ENCODE measurements at places on chromosomes 1 and 21.

GRCh38 chr1:219731771-219732170 is 118.9 kb upstream of the ZC3H11B start:
- DNase-seq = no peak

DNA sequence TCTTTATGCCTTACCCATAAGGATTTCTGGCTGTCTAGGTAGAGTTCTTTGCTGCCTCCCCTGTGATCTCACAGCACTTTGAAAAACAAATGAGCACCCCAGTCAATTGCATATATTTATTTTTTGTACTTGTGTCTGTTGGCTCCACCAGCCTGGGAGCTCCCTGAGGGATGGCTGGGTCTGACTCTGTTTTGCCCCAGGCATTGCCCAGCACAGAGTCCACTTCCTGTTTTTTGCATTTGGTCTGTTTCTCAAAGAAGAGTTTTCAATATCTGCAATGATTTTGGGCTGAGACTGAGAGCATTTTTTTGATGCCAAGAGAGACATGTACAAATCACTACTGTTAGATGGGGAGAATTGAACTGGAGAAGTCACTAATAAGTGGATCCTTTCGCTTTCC is 125.0 kb downstream of the FOXD2 start:
- DNase-seq = no peak

DNA sequence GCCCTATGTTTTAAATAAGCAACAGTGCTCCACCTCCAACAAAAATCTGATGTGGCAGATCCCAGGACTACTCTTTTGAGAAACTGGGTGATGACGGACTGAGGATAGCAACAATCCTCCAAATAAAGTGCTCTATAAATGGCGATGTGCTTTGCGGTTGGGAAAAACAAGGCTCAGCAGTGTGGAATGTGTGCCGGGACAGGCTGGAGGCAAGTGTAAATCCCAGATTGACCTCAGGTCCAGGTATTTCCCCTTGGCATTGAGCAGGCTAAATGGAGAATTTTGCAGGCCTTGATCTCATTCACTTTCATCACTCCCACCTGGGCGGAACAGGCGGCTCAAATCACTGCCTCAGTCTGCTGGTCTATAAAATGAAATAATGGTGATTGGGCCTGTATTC is 35.1 kb downstream of the LRRC42 start:
- no peak for DNase-seq

DNA sequence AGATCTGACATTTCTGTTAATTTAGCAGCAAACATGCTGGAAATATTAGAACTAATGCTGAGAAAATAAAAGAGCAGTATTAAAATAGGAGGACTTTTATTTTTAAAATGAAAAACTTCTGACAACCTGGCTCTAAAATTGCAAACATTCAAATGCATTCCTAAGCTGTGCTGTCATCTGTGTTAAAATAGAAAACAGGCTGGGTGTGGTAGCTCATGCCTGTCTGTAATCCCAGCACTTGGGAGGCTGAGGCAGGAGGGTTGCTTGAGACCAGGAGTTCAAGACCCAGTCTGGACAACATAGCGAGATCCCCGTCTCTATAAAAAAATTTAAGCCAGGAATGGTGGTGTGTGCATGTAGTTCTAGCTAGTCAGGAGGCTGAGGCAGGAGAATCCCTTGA is 44.6 kb downstream of the MIGA1 start:
- no peak for DNase-seq

- DNase-seq = no peak
Observed at GRCh38 chr1:228944935-228945371, 209.7 kb downstream of the RHOU start.

- DNase-seq = no peak
Observed at GRCh38 chr1:160811147-160811546, 15.2 kb downstream of the LY9 start.

DNA sequence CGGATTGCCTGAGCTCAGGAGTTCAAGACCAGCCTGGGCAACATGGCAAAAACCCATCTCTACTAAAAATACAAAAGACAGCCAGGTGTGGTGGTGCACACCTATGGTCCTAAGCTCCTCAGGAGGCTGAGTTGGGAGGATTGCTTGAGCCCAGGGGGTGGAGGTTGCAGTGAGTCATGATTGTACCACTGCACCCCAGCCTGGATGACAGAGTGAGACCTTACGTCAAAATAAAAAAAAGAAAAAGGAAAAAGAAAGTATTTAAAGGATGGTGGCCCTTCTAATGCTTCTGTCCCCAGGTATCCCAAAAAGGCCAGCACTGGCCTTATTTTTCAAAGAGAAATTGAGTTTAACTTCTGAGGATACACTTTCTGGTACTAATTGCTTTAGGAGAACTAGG is 1.7 kb downstream of the IKBKE start:
- DNase-seq = no peak

GRCh38 chr1:202662081-202662480 is 48.2 kb downstream of the SYT2 start:
- DNase-seq = no peak

DNA sequence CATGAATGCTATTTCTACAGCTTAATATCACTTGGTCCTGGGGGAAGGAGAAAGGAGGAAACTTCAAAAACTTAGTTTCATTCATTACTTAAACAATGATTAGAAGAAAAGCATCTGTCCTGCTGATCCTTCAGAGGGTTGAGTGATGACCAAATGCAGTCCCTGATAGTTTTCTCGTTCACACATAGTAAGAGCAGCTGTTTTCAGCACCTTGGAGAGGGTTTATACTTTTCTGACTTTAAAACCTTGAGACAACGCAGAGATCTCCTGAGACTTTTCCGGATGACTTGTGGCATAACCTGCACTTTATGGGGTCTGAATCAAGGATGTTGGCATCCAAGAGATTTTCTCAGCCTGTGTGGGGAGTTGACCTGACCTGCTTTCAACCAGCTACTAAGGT is 94.0 kb upstream of the KCND3 start:
- no peak for DNase-seq

DNA sequence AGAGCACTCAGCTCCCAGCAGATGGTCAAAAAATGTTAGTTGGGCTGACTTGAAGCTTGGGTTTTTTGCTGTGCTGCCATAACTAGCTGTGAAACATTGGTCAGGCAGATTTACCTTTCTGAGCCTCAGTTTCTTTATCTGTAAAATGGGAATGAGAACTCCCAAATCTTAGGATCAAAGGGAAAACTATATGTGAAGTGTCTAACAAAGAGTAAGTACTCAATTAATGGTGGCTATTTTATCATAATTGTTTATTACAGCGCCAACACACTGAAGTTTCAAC is 164.2 kb upstream of the POU3F1 start:
- no peak for DNase-seq

GRCh38 chr1:66652556-66652955 is 99.7 kb upstream of the DYNLT5 start:
- DNase-seq = no peak

DNA sequence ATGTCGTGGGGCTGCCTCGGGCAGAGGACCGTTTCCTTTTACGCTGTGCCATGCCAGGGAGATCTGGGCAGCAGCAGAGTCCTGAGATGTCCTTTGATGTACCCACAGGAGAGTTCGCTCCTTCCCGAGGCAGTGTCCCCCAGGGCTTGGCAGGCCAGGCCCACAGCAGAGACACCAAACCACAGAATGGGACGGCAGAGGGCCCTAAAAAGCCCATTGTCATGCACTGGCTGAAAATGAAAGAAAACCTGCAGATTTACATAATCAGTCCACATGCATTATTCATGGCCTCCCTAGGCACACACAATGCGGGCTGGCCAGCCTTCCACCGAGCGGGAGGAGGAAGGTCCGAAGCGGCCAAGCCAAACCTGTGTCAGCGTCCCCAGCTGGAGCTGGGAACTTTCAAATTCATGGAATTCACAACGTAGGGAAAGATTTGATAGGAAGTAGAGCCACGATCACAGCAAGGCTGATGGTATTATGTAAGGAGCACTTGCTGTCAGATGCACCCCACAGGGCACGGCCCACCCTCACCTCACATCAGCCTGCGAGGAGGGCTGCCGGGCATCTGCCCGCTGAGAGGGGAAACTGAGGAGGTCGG is 25.3 kb upstream of the EFHD2 start:
- no peak for DNase-seq

- DNase-seq = no peak
Observed at GRCh38 chr1:216596281-216596862, 126.9 kb downstream of the ESRRG start.

GRCh38 chr1:9111957-9112356 is 16.9 kb downstream of the GPR157 start:
- DNase-seq = no peak

GRCh38 chr1:174266476-174266875 is 107.2 kb downstream of the RABGAP1L start:
- no peak for DNase-seq

DNA sequence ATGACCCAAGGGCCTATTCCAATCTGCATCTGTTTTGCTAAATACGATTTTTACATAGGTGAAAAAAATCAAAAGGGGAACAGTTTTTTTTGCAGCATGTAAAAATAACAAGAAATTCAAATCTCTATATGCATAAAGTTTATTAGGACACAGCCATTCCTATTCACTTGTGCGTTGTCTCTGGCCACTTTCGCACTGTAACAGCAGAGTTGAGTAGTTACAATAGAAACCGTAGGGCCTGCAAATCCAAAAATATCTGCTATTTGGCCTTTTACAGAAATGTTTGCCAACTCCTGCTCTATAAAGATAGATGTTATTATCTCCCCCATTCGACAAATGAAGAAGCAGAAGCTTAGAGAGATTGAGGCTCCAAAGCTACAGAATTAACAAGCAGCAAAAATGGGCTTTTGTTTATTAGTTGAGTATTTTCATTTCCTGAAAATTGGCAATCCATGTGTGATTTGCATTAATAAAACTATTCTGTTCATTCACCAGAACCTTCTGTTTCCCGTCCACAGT is 5.5 kb downstream of the DYNLT5 start:
- DNase-seq = no peak

- DNase-seq = no peak
Observed at GRCh38 chr1:40315795-40316594, 1.1 kb downstream of the COL9A2 start.

GRCh38 chr1:168170564-168171508 is 7.9 kb upstream of the TIPRL start:
- DNase-seq = no peak

DNA sequence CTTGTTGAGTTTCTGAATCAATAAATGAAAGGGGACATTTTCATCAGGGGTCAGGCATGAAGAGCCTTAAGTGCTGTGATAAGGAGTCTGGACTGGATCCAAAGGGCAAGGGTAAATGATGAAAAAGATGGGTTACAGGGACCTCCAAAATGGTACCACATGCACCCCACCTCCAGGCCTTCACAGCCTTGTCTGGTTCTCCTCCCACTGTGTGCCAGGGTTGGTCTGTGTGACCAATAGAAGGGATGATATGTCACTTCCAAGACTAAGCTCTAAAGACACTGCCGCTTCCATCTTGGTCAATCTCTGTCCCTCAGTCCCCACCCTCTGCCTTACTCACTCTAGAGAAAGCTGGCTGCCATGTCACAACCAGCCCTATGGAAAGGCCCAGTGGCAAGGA is 140.6 kb downstream of the ZNF281 start:
- no peak for DNase-seq

DNA sequence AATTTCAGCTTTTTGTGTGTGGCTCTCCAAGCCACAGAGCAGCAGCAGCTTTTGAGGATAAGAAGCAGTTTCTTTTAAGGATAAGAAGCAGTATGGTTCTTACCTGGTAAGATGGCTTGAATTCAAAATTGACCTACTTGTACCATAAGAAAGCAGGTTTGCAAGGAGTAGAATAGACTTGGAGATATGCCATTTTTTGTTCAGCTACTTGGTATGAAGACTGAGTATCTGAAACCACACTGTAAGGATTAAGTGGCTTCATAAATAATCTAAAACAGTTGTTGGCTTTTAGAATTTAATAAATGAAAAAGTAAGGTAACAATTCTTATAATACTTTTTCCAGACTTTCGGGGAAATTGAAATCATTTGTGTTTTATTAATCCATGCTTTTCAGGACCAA is 74.2 kb downstream of the ATF6 start:
- no peak for DNase-seq

- DNase-seq = no peak
Observed at GRCh38 chr1:39036678-39037077, 10.5 kb downstream of the NDUFS5 start.

- no peak for DNase-seq
Observed at GRCh38 chr1:68234094-68234493, 1.8 kb upstream of the WLS start.

GRCh38 chr21:45496968-45497845 is 45.0 kb downstream of the SLC19A1 start:
- DNase-seq = no peak

- no peak for DNase-seq
Observed at GRCh38 chr1:28899267-28899666, 15.1 kb upstream of the EPB41 start.
